ENCODE measurements at places on chromosomes 5 and 9. TPM values are rescaled to one million over a fixed set of nuclear protein-coding genes. Genes with fewer than 3 reads are reported as not detected.

The SPTAN1 gene
- total RNA-seq: 402 TPM

GRCh38 chr5:138953387-138954256 lies 78.5 kb upstream of the LRRTM2 start:
- DNase-seq: peak; percentile 32
- peak overlapping the region; percentile 79 for H3K27ac ChIP-seq
- no peaks in the 10 kb centered on the region for H3K27me3 ChIP-seq
- peaks cover 14% of the 10 kb centered on the region for H3K4me1 ChIP-seq
- H3K36me3 ChIP-seq: no peaks in the 10 kb centered on the region
- peak overlapping the region; percentile 64 for H3K4me3 ChIP-seq

The LCN10 gene
- 11.0 TPM for total RNA-seq

DNA sequence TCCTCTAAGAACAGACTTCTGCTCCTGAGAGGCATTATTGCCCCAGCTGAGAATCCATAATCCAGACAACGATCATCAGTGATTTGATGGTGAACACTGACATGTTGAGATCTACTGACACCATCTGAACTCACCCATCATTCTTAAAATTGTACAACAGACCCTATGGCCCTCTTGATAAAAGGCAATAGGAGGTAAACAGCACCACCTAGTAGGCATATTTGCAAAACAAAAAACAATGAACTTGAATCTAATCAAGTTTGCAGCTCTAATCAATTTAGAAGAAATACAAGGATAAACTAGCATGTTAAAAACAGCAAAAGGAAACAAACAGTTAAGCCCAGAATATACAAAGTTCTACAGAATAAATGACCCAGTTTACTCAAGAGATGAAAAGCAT lies 89.6 kb downstream of the SFXN1 start:
- H3K4me1 ChIP-seq: peaks cover 7% of the 10 kb centered on the region
- H3K4me3 ChIP-seq: no peak overlapping the region
- H3K27ac ChIP-seq: no peak overlapping the region
- peaks cover 3% of the 10 kb centered on the region for H3K27me3 ChIP-seq
- H3K36me3 ChIP-seq: no peaks in the 10 kb centered on the region
- no peak for DNase-seq

The ZNF346 gene
- total RNA-seq: 21.3 TPM

DNA sequence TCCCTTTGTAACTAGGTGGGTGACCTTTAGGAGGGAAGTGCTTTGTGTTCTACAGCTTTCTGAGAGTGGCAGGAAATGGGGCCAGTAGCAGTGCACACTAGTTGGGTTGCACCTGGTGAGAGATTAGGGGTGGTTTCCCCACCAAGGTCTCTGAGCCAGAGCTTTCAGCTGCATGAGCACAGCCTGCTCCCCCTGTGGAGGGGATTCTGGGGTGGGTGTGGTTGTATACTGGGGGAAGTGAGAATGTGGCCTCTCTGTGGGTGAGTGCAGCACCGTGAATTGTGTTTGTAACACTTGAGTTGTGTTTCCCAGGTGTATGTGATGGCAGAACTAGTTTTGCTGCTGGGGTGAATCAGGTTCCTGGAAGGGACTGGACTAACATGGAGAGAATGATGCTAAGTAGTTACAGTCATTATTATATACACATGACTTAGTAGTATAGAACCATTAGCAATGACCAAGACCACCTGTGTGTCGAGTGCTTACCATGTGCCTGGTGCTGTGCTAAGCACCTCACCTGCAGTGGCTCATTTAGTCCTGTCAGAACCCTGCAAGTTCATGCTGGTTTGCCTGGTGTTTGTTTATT lies 11.8 kb upstream of the CXXC5 start:
- no peaks in the 10 kb centered on the region for H3K36me3 ChIP-seq
- peak; percentile 75 for DNase-seq
- peak overlapping the region; percentile 89 for H3K27ac ChIP-seq
- H3K27me3 ChIP-seq: no peaks in the 10 kb centered on the region
- peak overlapping the region; percentile 85 for H3K4me3 ChIP-seq
- H3K4me1 ChIP-seq: peaks cover 28% of the 10 kb centered on the region

DNA sequence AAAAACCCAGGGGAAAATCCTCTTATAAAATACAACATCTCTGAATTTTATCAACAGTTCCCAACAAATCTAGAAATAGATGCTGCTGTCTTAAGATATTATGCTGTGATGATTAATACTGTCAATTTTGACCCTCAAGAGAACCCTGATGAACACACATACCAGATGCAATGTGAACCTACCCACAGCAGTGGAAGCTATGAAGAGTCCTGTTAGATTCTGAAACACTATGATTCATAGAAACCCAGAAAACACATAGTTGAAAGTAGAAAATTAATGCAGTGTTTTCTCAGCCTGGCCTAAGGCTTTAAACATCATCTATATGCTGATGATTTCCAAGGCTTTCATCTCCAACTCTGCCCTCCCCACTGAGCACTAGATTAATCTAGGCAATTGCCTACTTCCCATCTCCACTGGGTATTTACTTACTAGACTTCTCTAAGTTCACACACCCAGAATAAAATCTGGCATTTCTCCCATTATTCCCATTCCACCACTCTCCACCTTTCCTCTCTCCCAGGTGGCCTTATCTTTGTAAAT lies 296.2 kb downstream of the CTNND2 start:
- H3K4me1 ChIP-seq: no peaks in the 10 kb centered on the region
- H3K36me3 ChIP-seq: no peaks in the 10 kb centered on the region
- H3K27me3 ChIP-seq: no peaks in the 10 kb centered on the region
- DNase-seq: no peak
- H3K4me3 ChIP-seq: no peak overlapping the region
- H3K27ac ChIP-seq: no peak overlapping the region

The PCDHGA12 gene
- total RNA-seq: not detected

DNA sequence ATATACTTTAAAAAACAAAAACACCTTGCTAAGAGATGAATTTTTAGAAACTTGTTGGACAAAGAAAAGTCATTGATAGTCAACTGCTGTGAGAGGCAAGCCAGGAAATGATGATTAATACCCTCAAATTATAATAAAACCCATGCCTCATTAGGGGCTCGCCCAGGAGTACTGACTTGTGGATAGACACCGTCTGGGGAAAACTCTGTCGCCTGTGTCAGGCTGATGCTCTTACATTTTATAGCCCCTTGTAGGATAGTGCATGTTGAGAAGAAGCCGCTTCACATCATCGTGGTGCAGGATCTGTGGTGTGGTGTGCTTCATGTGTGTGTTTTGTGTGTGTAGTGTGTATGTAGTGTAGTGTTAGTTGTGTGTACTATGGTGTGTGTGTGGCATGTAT lies 39.1 kb downstream of the SYK start:
- H3K27ac ChIP-seq: no peak overlapping the region
- no peak overlapping the region for H3K4me3 ChIP-seq
- H3K27me3 ChIP-seq: peaks cover 6% of the 10 kb centered on the region
- DNase-seq: no peak
- no peaks in the 10 kb centered on the region for H3K4me1 ChIP-seq

GRCh38 chr5:19568004-19568403 lies 420.0 kb downstream of the CDH18 start:
- no peak for DNase-seq
- H3K4me1 ChIP-seq: no peaks in the 10 kb centered on the region
- H3K4me3 ChIP-seq: no peak overlapping the region
- no peaks in the 10 kb centered on the region for H3K36me3 ChIP-seq
- H3K27me3 ChIP-seq: no peaks in the 10 kb centered on the region

- DNase-seq: peak; percentile 2
- peak overlapping the region; percentile 83 for H3K4me3 ChIP-seq
- peak overlapping the region; percentile 90 for H3K27ac ChIP-seq
- H3K4me1 ChIP-seq: peaks cover 36% of the 10 kb centered on the region
- no peaks in the 10 kb centered on the region for H3K36me3 ChIP-seq
- H3K27me3 ChIP-seq: no peaks in the 10 kb centered on the region
Observed at GRCh38 chr5:179731791-179732411, 721 bp upstream of the MAML1 start.

DNA sequence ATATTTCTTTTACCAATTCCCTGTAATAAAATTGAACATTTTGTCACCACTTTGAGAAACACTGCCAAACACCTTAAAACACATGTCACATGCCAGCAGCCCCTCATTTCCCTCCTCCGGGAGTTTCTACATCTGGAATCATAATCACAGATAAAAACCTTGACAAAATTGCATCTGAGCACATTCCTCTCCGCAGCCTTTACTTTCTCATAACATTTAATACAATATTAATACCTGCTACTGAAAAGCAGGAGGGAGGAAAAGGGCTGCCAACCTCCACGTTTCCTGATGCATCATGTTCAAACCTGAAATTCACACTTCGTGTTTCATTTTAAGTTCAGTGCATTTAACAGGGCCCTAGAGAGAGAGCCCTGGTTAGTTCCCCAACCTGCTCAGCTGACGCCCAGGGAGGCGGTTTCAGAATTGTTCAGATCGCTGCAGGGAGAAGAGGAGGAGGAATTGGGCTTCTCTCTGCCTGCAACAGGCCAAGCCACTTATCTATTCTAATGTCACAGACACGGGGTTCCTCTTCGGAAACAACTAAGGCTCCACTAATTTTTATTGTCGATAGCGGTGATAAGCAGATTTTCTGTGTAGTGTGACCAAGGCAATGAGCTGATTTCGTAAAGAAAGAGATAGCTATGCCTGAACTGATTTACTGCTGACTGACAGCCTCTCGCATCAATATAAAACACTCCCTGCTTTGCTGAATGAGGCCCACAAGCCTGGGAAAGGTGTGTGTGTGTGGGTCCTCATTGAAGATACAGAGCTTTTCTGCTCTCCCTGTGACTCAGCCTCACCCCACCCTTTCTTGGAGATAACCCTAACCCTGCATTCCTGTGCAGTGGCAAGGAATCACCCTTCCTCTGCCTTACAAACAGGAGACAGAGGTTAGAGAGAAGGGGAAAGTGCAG lies 4.9 kb upstream of the LHX2 start:
- no peaks in the 10 kb centered on the region for H3K36me3 ChIP-seq
- H3K27ac ChIP-seq: no peak overlapping the region

DNA sequence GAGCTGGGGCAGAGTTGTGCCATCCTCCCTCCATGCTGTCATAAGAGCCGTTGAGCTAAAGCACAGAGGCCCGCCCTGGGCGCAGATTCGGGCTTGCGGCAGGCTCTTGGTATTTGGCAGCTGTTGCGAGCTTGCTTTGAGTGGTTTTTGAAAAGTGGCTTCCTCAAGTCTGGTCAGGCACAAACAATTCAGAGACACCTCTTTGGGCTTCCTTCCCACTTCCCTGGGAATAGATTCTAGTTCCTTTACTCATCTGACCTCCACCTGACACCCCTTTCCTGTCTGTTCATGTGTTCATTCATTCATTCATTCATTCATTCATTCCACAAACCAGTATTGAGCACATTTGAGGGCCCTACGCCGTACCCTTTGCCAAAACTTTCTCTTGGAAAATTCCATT lies 27.4 kb downstream of the NCS1 start:
- H3K27ac ChIP-seq: no peak overlapping the region
- H3K4me1 ChIP-seq: no peaks in the 10 kb centered on the region
- no peaks in the 10 kb centered on the region for H3K27me3 ChIP-seq
- DNase-seq: no peak
- no peaks in the 10 kb centered on the region for H3K36me3 ChIP-seq

The BHMT2 gene
- total RNA-seq: not detected

DNA sequence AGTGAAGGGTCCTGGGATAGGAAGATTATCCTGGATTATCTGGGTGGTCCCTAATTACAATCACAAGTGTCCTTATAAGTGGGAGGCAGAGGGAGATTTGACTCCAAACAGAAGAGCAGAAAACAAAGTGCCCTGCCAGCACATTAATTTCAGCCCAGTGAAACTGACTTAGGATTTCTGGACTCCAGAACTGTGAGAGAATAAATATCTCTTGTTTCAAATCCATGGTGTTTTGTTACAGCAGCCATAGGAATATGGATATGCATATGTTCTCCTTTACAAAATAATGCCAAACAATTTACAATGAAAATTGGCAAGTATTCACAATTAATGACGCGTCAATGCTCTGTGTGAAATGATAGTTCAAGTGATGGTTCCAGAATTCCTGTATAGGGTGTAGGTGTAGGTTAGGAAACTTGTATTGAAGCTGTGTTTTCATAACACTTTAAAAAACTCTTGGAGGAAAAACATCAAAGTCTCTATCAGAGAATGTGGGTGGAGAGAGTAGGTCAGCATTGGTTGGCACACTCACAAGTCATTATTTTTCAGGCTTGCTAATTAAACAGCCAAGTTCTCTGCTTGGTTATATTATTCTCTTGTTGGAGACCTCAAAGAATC lies 19.9 kb upstream of the PLPP1 start:
- H3K4me1 ChIP-seq: no peaks in the 10 kb centered on the region
- no peaks in the 10 kb centered on the region for H3K36me3 ChIP-seq
- H3K27ac ChIP-seq: no peak overlapping the region
- peaks cover 1% of the 10 kb centered on the region for H3K27me3 ChIP-seq

The OSMR gene
- total RNA-seq: not detected

The AK3 gene
- total RNA-seq: 37.4 TPM

DNA sequence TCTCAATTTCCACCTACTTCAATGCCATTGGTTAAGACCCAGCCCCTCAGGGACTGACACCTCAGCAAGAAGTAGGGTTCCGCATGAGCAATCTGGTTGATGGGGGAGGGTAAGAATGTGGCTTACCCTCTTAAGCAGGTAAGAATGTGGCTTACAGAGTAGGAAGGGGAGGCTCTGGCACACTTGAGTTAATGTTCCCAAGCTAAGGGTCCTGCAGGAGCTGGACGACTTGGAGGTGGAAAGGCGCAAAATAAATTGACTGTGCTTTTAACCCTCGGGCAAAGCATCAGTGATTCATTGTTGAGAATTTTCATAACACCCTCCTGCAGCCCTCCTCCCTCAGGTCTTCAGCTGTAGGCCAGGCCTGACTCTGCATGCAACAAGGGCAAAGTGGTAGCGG lies 24.9 kb upstream of the ADRA1B start:
- no peak overlapping the region for H3K4me3 ChIP-seq
- no peaks in the 10 kb centered on the region for H3K4me1 ChIP-seq
- no peaks in the 10 kb centered on the region for H3K36me3 ChIP-seq
- H3K27ac ChIP-seq: no peak overlapping the region
- DNase-seq: no peak
- H3K27me3 ChIP-seq: no peaks in the 10 kb centered on the region

The FAM163B gene
- not detected for total RNA-seq

- H3K4me3 ChIP-seq: no peak overlapping the region
- H3K27ac ChIP-seq: no peak overlapping the region
Observed at GRCh38 chr5:124134941-124135340, 611.5 kb downstream of the ZNF608 start.

The KCNIP1 gene
- total RNA-seq: not detected

- peak; percentile 9 for DNase-seq
- no peaks in the 10 kb centered on the region for H3K27me3 ChIP-seq
- peaks cover 64% of the 10 kb centered on the region for H3K4me1 ChIP-seq
- H3K4me3 ChIP-seq: no peak overlapping the region
- H3K36me3 ChIP-seq: no peaks in the 10 kb centered on the region
- no peak overlapping the region for H3K27ac ChIP-seq
Observed at GRCh38 chr5:176559683-176560082, 10.5 kb downstream of the CDHR2 start.

DNA sequence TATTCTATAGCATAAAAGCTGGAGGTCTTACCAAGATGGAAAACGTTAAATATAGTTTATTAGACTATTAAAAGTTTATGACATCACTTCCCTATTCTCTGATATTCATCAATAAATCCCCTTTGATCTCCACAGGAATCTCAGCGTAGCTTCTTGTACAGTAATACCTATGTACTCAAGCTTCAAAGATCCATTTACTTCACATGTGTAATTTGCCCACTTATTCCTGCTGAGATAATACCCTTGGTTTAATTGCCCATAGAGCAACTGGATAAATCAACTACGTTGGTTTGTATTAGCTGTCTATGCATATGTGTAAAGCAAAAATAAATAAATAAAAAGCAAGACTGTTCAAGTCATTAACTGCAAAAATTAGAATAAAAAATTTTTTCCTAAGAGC lies 219.7 kb downstream of the EFNA5 start:
- peaks cover 2% of the 10 kb centered on the region for H3K27me3 ChIP-seq
- no peak overlapping the region for H3K4me3 ChIP-seq
- DNase-seq: no peak
- H3K4me1 ChIP-seq: no peaks in the 10 kb centered on the region
- H3K36me3 ChIP-seq: no peaks in the 10 kb centered on the region
- no peak overlapping the region for H3K27ac ChIP-seq

All from naive thymus-derived CD8-positive, alpha-beta T cell (primary cell).